Activated T-cell treated with anti-CD3 and anti-CD28 coated beads, Interleukin-2, amount 50 U/mL, for 72 hours (primary cell): ENCODE measurements at places on chromosomes 11 and 22.

DNA sequence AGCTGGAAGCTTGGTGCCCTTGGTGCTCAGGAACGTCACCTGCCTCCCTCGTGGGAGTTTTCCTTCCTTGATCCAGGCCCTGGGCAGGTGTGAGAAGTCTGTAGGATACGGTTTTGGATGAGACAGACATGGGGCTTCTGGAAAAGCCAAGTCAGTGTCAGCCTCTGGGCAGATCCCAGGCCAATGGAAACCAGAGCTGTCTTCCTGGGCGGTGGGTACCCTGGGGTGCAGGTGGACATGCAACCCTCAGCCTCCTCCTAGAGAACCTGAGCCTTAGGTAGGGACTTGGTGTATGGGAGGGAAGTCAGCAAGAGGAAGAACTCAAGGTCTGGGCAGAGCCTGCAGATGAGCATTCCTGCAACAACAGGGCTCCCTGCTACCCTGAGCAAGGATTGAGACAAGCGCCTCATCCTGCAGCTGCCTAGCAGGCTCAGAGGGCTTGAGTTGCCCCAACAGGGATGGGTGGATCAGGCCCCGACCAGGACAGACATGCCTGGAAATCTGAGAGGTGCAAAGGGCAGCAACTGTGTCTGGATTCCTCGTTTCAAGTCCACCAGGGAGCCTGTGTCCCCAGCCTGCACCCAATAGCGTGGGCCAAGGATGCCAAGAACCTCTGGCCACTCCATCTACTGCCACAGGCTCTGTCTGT is 37.6 kb upstream of the SYT13 start:
- DNase-seq: no peak

DNA sequence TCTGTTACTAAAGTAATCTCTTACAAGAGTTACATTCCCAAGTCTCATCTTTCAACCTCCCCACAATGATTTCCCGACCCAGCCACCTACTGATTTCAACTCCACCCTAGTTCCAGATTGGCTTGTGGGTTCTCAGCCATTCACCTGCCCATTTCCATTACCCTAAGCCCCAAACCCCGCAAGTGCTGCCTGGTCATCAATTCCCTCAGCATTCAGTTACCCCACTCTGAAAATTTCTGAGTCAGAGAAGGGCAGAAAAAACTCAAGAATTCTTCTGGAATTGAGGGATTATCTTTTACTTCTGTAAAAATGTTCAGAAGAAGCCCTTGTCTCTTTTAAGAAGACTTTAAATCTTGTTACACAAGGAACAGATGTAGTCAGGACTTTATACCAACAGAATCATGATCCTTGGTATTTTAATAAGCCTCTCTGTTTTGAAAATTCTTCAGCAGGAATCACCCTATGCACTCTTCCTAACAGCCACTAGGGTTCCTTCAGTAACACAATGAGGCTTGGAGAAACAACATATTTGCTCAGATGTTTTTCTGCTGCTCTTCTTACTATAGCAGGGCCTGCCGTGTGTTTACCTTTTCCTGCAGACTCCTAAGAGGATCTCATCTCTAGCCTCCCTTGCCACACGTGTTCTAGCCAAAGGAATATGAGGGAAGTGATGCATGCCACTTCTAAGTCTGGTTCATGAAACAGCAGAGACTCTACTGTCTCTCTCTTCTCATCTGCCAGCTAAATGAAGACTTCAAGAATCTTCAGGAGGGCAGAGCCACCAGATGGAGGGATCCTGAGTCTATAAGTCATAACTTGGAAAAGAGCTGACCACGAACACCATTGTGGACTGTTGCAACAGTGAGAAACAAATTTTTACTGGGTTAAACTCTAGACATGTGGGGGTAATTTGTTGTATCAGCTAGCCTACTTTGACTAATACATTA is 29.3 kb upstream of the PAMR1 start:
- DNase-seq: no peak

GRCh38 chr11:26483108-26483507 is 89.0 kb downstream of the MUC15 start:
- no peak for DNase-seq

DNA sequence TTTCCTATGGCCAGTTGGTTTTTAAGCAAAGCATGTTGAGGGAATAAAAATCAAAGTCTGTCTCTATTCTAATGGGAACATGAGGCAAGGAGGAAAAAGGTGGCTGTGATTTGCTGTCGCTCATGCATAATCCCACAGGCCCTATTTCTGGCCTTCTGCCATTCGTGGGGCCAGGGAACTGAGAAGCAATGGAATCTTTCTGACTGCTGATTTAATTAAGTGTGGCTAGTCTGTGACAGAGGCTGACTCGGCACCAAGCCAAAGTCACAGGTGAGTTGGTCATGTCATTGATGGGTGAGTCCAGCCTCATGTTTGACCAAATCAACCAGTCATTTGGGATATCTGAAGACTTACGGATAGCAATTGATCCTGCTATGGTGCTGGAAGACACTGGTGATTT is 429.3 kb upstream of the CADM1 start:
- DNase-seq: no peak

DNA sequence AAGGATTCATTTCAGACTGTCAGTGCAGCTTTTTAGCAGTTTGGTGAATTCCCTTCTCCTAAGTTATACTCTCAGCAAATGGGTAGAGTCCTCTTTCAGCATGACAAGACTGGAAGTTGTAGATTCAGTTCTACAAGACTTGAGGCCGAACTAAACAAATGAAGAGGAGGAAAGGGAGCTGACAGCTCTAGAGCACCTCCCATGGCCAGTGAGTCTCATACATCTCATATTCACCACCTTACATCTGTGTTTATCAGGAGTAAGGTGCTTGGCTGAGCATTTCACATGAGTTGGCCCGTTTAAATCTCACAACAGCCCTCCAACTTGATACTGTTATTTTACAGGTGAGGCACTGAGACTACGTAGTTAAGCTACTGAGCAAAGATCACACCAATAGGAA is 30.4 kb downstream of the SEZ6L start:
- DNase-seq: no peak

- no peak for DNase-seq
Observed at GRCh38 chr11:37406651-37407050, 808.6 kb upstream of the RAG2 start.

GRCh38 chr11:95086836-95087570 is 2.6 kb upstream of the ENDOD1 start:
- DNase-seq: no peak

DNA sequence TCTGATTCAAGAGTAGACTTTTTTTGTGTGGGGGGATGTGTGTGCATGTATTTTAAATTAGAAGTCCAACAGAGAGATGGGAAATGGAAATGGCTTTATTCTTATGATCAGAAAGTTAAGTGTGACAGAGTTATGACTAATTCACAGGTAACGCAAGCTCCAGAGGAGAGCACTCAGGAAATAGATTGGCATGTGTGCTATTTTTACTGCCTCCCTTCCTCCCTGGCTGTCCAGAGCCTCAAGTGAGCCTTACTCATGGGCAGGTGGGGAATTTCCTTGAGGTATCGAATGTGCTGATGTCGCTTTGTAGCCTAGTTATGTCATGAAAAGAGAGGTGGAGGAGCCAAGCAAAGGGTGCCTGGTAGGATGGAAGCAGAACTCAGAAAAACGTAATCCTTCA is 70.3 kb upstream of the BDNF start:
- no peak for DNase-seq

- no peak for DNase-seq
Observed at GRCh38 chr22:48228468-48228867, 1466.0 kb downstream of the TBC1D22A start.

DNA sequence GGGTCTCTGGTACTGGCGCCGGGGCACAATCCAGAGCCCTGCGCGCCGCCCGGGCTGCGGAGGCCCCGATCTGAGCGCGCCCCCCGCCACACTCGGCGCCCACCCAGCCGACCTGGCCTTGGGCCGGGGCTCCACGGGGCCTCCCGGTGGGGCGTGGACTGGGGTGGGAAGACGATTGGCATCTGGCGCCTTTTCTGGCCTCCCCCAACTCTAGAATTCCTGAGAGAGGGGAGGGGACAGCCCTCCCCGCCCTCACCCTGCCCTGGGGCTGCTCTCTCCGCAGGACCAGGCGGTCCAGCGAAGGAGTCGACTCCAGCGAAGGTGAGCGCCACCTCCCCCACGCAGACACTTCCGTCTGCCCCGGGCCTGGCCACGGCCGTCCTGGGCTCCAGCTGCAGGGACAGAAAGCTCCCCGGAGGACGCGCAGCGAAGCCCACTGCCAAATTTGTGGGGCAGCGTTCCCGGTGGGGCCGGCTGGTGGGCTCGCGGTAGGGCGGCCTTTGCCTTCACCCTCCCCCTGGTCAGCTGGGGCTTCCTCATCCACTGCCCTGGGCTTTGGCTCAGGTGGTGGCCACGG is 593 bp downstream of the SSH3 start:
- peak; percentile 55 for DNase-seq

GRCh38 chr22:29944339-29944738 is 61.4 kb downstream of the MTMR3 start:
- DNase-seq: no peak

DNA sequence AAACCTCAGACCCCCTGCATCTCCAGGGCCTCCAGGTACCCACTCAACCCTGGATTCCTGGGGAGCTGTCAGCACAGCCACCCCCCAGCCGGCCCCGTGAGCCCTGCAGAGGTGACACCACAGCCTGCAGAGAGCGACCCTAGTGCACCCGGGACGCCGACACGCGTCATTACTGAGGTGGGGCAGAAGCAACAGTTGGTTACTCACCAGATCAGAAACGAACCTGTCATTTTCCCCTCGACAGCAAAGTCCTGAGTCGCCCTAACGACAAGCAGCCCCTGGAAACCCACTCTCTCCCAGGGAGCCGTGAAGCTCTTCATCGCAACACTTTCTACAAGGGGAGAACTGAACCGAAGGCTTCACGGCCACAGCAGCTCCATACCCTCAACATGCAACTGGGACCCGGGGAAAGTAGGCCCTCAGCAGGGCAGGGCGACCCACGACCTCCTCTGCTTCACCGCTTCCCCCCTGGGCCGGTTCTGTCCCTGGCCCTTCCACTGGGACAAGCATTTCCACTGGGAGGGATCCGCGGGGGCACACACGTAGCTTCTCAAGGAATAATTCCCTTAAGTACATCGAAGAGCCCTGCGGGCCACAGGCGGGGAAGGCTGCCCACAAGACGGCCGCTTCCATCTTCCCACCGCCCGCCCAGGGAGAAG is 1.6 kb downstream of the BRD1 start:
- DNase-seq: peak; percentile 76
